ENCODE measurements at places on chromosomes 16 and 17.

DNA sequence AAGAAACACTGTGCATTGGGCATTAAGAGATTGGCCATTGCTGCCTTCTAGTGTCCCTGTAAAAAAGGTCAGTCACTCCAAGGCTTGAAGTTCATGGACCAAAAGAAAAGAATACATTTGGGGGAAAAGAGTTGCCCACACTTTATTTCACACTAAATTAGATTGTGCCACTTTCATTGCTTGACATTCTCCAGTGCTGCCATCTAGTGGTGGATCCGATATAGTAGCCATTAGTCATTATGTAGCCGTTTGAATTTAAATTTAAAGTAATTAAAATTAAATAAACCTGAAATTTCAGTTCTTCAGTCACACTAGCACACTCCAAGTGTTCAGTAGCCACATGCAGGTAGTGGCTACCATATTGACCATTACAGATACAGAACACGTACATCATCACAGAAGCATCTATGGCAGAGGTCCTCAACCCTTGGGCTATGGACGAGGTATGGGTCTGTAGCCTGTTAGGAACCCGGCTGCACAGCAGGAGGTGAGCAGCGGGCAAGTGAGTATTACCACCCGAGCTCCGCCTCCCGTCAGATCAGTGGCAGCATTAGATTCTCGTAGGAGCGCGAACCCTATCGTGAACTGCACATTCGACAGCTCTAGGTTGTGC is 21.9 kb upstream of the CDH5 start:
- DNase-seq = no peak

GRCh38 chr16:84314373-84314772 is 19.7 kb downstream of the WFDC1 start:
- DNase-seq = no peak

DNA sequence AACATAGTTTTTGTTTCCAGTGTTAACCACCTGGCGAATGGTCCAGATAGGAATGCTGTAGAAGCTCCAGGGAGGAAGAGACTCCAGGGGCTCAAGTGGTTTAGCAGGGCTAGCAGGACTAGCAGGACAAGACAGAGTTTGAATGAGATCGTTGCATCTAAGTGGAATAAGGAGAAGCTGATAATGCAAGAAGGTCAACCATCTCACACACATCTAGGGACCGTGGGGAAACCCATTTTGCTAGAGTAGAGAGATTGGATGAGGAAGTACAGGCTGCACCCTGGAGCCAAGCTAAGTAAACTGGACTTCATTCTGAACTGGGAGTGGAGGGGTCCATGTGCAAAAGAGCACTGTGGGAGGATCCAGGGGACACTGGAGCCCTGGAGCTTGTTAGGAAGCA is 86.1 kb upstream of the HSBP1 start:
- no peak for DNase-seq

- DNase-seq = no peak
Observed at GRCh38 chr17:49196520-49196919, 13.9 kb downstream of the GNGT2 start.

Data from KBM-7 (cell line).